Esophagus mucosa (tissue), 1 donor: ENCODE measurements at places on chromosomes 1 and 21. TPM values are rescaled to one million over a fixed set of nuclear protein-coding genes. Genes with fewer than 3 reads are reported as not detected.

Gene PRKCZ
- total RNA-seq: 21.3 TPM

Gene SDC3
- 3.3 TPM for total RNA-seq

Gene LPAR3
- total RNA-seq: 20.6 TPM

Gene TNFSF4
- 0.12 TPM for total RNA-seq

Gene KANK4
- not detected for total RNA-seq

DNA sequence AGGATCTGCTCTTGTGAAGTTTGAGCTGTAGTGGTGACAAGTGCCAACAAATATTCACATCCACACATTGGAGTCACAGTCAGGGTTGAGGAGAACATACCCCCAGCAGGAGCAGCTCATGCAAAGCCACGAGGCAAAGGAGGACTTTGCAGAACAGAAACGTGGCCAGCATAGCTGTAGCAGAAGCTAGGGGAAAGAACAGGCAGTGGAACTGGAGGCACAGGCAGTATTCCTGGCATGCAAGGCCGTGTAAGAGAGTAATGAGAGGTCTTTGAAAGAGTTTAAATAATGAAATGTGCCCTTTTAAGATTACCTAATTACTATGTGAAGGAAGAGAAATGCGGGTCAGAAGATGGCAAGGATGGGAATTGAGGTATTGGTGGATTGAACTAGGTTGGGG is 40.9 kb upstream of the IKBKE start:
- ATAC-seq: no peak

DNA sequence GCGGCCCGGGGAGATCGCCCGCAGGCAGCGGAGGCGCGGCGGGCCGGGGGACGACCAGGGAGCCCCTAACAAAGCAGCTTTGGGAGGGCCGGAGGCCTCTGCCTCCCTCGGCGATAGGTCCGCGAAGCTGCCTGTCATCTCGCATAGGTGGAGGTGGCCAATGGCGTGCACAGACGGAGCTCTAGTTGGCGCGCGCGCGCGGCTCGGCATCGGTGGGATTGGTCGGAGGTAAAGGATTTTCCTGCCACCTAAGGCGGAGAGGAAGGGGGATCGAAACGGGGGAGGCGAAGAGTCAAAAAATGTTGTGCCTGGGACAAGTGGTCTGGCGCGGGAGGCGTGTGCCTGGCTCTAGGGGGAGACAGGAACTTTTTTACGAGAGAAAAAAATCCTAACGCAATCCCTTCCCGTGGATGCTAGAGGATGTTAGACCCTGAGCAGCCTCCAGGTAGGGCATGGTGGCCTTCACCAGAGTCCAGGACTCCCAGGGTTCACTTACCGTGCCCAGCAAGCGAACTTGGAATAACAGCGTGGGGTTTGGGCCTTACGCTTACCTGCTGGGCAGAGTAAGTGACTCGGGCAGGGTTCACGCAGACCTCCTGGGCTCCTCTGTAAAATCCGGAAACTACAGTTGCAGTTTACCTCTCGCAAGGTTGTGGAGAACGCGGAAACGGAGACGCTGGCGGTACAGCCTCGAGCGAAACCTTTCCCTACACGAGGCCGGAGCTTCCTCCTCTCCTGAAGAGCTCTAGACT is 99.9 kb upstream of the SOD1 start:
- peak; percentile 90 for ATAC-seq

GRCh38 chr1:162689745-162690671 is 57.7 kb downstream of the DDR2 start:
- ATAC-seq: no peak

DNA sequence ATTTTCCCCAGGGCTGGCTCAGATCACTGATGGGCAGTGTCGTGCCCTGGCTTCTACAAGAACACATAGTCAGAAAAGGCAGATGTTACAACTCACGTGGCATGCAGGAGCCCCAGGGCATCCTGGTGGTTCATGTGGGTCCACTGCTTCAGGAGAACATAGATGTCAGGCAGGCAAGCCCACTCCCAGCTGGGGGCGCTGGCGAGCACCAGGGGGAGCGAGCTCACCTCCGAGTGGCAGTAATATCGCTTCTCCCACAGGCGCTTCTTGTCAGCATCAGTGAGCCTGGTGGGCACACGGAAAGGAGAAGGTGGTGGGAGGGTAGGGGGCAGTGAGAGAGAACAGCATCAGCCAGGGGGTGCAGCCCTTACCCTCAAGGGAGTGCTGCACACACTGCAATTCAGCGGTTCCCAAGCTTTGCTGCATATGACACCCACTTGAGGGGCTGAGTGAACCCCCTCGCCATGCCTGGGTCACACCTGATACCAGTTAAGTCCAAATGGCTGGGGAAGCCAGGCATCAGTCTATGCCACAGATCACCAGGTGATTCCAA is 34.3 kb upstream of the PPP1R15B start:
- no peak for ATAC-seq

DNA sequence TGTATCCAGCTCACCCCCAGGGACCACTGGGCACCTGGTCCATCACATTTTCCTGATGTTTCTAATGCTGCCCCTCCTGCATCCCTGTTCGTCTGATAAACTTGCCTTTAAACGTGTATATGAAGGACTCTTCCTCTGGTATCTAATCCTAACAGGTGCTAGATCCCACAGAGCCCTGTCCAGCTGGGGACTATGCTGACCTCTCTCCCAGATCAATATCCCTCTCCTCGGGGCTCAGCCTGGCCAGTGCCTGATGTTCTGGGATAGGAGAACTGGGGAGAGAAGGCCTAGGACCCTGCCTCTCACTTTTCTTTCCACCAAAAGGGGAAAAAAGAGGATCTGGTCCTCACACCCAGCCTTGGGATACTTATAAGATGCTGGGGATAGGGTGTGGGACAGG is 1.4 kb upstream of the SLC5A9 start:
- ATAC-seq: no peak

- ATAC-seq: no peak
Measured at GRCh38 chr21:43736224-43736883, 17.4 kb downstream of the PDXK start.

DNA sequence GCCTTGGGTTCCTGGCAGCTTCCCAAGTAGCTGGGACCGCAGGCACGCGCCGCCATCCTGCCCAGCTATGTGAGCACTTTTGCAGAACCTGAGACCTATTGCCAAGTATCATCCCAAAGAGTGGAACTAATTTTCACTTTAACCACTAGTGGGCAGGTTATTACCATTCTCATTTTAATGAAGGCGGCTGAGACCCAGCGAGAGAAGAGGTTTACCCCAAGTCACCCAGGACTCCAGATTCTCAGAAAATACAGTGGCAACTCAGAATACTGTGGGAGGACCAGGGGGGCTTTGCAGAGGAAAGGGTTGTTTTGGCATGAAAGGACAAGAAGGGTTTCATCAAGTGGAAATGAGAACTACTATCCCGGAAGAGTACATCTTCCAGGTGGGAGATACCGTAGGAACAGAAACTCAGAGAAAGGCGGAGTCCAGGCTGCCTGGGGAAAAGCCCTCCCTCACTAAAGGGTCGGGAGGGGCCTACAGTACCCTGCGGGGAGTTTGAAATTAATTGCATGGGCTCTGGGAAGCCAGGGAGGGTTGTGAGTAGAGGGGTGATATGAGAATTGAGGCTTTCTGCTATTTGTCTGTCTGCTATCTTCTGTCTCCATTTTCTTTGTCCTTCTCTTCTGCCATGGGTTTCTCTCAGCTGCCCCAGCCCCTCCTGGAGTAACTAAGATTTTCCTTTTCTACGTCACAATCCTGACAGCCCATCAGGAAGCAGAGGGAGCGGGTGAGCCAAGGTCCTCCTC is 7.2 kb upstream of the SEMA4A start:
- peak; percentile 56 for ATAC-seq

DNA sequence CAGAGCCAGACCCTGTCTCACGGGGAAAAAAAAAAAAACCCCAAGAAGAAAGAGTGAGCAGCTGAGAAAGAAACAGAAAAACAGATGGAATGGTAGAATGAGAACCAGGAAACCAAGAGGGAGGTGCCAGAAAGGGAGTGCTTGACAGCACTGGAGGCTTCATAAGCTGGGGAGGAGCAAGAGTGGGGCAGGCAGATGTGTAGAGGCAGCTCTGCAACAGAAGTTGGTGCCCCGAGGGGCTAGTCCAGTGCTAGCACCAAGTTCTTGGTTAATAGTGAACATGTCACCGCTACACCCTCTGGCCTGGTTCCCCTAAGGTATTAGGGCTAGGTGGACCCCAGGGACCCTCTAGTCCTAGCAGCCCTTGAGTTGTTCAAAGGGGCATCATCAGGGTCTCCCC is 98.0 kb downstream of the TGFBR3 start:
- ATAC-seq: no peak

- ATAC-seq: no peak
Measured at GRCh38 chr1:2940178-2940577, 81.1 kb upstream of the ACTRT2 start.

DNA sequence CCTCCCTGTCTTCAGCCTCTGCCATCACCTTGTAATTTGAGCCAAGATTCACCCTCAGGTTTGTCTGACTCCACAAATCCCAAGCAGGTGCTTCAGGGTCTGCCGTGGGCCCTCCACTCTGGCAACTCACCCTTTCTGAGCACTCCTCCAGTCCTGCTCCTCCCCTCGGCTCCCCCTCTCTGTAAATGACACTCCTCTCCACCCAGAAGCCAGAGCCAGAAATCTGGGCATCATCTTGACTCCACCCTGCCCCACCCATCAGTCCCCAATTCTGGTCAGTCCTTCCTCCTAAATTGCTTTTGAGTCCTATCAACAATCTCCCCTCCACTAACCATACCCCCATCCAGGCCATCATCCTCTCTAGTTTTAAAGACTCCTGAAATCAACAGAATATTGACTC is 40.5 kb downstream of the RCSD1 start:
- no peak for ATAC-seq
